ENCODE measurements at places on chromosomes 5 and 9.

GRCh38 chr5:10153808-10154537 is 95.7 kb downstream of the ATPSCKMT start:
- DNase-seq: no peak

DNA sequence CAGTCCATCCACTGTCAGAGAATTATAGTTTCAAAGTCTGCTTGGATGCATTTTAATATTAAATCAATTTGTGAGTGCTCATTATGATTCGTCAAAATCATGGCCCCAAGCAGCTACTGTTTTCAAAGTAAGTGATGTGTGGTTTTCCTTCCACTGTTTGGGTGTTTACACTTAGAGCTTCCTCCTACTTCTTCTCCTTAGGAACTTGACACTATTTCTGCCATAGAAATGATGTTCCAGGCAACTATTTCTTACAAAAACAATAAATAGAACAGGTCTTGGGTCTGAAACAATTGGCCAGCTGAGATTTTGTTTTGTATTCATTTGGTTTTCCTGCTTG is 132.8 kb upstream of the RAI14 start:
- DNase-seq: no peak

DNA sequence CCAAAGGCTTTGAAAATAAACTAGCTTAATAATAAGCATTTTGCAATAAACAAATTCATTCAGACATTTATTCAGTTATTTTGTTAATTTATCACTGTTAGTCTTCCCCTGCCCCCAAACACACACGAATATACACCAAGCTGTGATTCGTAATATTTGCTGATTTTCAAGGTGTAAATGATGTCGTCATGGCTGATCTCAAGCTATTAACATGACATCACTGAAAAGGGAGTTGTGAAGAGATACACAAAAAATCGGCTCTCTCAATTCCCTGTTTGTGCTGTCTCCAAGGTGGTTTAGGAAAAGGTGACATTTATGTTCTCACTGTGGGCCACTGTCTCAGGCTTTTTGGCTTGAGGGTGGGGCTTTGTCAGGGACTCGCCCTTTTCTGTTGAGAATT is 413.3 kb downstream of the CDH9 start:
- no peak for DNase-seq

- DNase-seq: no peak
These were observed 168.0 kb downstream of the PRDM9 start for GRCh38 chr5:23675456-23675855.

DNA sequence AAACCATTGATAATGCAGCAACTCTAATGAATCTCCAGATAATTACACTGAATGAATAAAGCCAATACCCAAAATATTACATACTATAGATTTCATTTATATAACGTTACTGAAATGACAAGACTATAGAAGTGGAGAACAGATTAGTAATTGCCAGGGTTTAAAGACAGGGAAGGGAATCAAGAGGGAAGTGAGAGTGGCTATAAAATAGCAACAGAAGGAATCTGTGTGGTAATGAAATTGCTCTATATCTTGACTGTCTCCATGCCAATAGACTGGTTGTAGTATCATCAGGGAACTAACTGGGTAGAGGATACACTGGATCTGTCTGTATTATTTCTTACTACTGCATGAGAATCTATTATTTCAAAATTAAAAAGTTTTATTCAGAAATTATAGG is 396.5 kb upstream of the RPS23 start:
- DNase-seq: no peak

DNA sequence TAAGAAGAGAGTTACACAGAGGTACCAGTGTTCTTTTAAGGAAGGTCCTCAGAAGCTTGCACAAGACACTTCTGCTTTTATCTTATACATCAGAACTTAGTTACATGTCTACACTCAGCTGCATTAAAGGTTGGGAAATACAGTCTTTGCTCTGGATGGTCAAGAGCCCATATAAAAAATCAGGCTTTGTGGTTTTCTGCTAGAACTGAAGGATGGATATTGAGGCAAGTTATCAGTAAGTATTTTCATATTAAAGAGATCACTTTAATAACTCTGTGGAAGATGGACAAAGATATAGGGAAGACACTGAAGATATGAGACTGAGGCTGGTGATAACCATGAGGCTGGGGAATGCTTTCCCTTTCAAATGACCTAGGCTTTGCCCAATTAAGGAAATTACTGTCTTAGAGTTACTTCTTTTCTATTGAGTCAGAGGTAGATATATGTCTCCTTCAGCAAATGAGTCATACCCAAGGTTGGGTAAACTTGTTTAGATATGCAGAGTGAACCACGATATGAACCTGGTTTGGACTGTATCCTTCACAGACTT is 87.0 kb upstream of the TNC start:
- DNase-seq: peak; percentile 80

GRCh38 chr9:90773617-90774016 is 28.0 kb upstream of the SYK start:
- no peak for DNase-seq

GRCh38 chr9:107173422-107174180 is 109.5 kb upstream of the RAD23B start:
- DNase-seq: no peak

DNA sequence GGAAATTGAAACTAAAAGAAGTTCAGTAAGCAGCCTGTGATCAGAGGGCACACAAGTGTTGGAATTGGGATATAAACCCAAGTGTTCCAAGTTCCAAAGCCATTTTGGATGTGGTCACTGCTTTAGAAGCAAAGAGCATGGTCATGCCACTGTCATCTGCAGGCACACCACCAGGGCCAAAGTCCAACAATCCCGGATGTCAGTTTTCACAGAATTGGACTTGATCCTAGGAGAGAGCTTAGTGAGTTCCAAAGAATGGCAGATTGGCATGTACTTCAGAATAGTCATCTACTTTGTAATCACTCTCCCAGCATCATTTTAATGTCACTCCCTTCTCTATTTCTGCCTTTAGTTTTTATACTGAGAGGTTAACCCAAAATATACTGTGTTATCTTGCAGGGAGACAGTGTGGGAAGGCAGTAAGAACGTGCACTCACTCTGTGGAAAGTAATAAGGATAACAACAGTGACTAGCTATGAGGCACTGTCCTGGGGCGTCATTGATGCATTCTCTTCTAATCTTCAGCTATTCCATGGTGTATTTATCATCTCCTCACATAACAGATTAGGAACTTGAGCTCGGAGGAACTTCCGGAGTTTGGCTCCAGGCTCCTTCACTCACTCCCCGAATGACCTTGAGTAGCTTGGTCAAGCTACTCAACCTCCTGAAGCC is 388.0 kb downstream of the ACTL7B start:
- DNase-seq: peak; percentile 51

DNA sequence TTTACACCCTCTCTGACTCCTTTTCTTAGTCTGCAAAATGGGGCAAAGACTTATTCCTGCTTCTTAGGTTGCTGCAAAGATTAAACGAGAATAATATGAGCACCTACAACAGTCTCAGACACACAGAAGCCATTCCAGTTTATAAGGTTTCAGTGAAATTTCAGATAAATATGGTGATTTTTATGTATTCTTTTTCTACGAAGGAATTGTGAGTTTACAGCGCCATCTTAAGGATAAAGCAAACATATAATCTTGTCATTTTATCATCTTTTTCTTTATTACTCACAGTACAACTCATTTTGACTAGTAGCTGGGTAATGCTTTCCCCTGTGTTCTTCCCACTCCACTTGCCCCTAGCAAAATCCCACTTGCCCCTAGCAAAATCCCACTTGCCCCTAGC is 29.2 kb upstream of the SMC5 start:
- DNase-seq: no peak

GRCh38 chr9:99385814-99386279 is 163.8 kb downstream of the SEC61B start:
- no peak for DNase-seq

- no peak for DNase-seq
These were observed 16.0 kb upstream of the ERGIC1 start for GRCh38 chr5:172818081-172818480.

All from GM04503 (cell line).